DMS53 (cell line): ENCODE measurements at places on chromosomes 3 and 15.

DNA sequence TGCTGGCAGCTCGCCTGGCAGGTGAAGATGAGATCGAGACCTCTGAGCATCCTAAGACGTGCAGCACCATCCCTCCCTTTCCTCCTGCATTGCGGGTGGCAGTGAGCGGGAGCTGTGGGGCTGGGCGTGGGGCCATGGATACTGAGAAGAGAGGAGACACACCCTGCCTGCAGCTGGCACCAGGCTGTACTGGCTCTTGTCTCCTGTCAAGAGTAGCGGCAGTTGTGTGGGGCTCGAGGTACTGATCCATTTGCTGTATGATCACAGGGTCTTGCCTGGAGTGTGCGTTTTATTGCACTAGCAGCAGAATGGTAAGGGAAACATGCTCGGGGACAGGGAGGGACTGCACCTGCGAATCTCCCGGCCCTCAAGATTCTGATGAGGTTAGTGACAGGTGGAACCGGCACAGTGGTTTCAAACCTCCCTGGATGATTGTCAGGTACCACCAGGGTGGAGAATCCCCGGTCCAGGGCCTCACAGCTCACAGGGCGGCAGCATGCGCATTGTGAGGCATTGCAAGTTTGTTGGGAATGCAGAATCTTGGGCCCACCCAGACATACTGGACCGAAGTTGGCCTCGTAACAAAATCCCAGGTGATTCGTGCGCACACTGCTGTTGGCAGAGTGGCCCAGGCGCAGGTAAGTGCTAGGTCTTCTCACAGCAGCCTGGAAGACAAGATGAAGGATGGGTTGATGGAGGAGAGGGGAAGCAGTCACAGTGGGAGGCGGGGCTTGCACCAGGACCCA is 14.1 kb downstream of the SYNM start:
- no peak for DNase-seq

DNA sequence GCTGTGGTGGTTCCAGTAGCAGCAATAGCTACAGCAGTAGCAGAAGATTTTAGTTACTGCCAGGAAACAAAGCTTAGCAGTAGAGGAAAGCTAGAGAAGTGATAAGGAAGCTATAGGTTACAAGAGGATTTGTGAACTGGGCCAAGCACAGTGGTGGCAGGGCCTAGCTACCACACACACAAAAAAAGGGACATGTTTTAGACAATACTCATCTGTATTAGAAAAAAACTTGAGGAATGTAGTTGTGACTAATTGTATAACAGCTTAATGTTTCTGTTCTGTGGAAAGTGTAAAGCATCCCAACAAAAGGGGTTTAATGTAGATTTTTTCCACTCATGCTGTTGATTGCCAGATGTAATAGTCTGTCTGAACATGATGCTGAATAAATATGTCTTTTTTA is 29.9 kb upstream of the PFN2 start:
- DNase-seq, result no peak

DNA sequence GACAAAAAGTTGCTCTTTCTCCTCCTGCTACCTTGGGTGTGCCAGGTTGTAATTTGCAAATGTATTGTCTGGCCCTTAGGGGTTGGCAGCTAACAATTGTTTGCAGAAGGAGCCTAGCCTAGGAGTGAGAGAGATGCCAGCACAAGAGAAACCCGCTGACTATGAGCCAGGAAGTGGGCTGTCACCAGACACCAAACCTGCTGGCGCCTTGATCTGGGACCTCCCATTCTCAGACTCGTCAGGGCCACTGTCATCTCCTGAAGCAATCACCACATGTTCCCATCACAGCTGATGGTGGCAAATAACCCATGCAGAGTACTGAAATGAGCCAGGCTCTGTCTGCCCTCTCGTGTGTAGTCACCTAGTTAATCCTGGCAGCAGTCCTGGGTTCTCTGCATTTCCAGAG is 406.4 kb upstream of the NPAP1 start:
- DNase-seq, result no peak

DNA sequence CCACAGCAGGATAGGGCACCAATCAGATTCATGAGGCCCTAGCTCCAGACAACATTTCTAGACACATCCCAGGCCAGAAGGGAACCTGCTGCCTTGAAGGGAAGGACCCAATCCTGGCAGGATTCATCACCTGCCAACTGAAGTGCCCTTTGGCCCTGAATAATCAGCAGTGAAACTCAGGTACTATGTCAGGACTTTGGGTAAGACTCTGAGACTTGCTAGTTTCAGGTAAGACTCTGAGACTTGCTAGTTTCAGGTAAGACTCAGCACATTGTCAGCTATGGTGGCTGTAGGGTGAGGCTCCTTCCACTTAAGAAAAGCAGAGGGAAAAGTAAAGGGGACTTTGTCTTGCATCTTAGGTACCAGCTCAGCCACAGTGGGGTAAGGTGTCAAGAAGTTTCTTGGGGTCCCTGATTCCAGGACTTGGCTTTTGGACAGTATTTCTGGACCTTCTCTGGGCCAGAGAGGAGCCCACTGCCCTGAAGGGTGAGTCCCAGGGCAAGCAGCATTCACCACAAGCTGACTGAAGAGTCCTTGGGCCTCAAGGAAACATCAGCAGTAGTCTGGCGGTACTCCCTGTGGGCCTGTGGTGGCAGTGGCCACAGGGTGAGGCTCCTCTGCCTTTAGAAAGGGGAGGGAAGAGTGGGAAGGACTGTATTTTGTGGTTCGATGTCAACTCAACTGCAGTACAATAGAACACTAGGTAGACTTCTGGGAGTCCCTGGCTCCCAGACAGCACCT is 13.7 kb upstream of the COL8A1 start:
- DNase-seq, result no peak
